Suprapubic skin (tissue), 4 donors: ENCODE measurements at places on chromosomes 5 and 9. TPM values are rescaled to one million over a fixed set of nuclear protein-coding genes. Genes with fewer than 3 reads are reported as not detected.

GDNF gene
- 1.4 TPM for total RNA-seq

CDX1 gene
- not detected for total RNA-seq

ZFP2 gene
- 0.94 TPM for total RNA-seq

BBLN gene
- total RNA-seq: 345 TPM

GRCh38 chr5:134594336-134594735 lies 38.3 kb downstream of the SAR1B start:
- H3K4me3 ChIP-seq: no peak overlapping the region
- H3K4me1 ChIP-seq: peaks cover 8% of the 10 kb centered on the region
- H3K27me3 ChIP-seq: no peaks in the 10 kb centered on the region
- DNase-seq: no peak

DNA sequence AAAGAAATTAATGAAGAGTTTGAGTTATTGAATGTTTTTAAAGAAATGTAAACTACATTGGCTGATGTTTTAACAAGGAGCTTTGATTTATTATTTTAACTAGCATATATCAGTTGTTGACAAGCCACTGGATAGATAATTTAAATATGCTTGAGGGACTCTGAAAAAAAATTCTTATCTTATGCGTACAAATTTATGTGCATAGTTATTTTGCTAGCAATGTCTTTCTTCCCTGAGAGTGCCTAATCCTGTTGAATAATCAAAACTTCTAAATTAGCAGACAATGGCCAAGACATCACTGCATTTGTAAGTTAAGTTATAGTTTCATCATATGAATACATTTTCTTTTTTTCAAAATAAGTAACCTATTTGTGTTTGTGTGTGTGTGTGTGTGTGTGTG lies 342.3 kb downstream of the MED10 start:
- no peaks in the 10 kb centered on the region for H3K4me1 ChIP-seq
- DNase-seq: no peak
- H3K4me3 ChIP-seq: no peak overlapping the region
- H3K27ac ChIP-seq: no peak overlapping the region

DNA sequence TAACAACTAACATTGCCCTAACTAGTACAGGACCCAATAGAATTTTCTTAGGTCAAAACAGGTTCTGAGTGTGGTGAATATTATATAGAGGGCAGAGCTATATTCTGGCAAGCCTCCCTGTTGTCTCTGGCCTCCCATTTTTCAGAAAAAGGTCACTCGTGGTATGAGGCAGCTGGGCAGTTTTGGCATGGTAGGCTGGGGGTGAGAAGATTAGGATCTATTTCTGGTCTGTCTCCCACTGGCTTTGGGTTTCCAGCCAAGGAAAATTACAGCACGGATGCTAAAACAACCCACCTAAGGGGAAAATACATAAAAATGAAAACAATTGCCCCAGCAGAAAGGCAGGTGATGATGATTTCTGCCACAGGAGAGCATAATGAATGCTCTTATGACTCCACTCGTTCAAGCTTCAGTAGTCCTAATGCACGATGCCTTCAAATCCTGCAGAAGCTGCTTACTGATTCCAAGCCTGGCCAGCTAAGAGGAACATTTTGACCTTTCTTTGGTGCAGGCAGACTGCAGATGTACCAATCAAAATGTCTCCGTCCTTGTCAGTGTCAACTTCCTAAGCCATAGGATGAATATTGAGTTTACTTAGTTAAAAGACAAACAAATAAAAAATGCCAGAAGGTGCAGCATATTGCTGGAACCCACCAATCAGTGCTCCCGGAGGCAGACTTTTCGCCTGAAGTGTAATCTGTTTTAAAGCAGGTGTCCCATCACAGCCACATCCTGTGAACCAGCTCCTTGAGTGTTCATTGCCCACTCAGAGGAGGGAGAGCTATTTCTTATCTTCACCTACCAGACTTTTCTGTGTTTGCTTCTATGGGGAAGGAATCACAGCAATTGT lies 435.4 kb downstream of the ZSWIM6 start:
- H3K4me1 ChIP-seq: no peaks in the 10 kb centered on the region
- DNase-seq: no peak
- H3K27me3 ChIP-seq: no peaks in the 10 kb centered on the region

GRCh38 chr5:179199246-179199645 lies 139.1 kb downstream of the ZNF354C start:
- H3K4me3 ChIP-seq: no peak overlapping the region
- H3K36me3 ChIP-seq: no peaks in the 10 kb centered on the region
- peaks cover 4% of the 10 kb centered on the region for H3K27me3 ChIP-seq

- no peak for DNase-seq
- peaks cover 60% of the 10 kb centered on the region for H3K4me1 ChIP-seq
- no peaks in the 10 kb centered on the region for H3K36me3 ChIP-seq
- H3K27ac ChIP-seq: peak overlapping the region; percentile 38
- H3K4me3 ChIP-seq: no peak overlapping the region
Measured at GRCh38 chr9:89879701-89880100, 274.9 kb downstream of the GADD45G start.

DNA sequence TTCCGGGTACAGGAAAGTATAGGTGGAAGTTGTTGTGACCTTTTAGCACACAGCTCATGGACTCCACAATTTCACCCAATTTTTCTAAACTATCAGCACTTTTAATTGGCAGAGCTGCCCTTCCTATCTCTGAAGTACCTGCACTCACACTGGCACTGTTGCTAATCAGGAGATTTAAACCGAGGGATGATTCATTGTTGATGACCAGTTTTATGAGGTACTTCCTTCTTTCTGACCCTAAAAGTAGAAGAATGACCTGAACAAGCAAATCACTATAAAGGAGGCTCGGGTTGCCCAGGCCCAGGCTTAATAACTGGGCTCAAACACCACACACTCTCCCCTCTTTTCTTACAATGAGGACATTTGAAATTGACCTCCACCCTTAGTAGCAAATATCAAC lies 105.9 kb downstream of the KCNN2 start:
- H3K27ac ChIP-seq: no peak overlapping the region
- no peak for DNase-seq
- H3K36me3 ChIP-seq: no peaks in the 10 kb centered on the region
- H3K27me3 ChIP-seq: no peaks in the 10 kb centered on the region

GRCh38 chr9:38079461-38080031 lies 10.5 kb upstream of the SHB start:
- H3K27ac ChIP-seq: no peak overlapping the region
- DNase-seq: peak; percentile 82
- no peaks in the 10 kb centered on the region for H3K36me3 ChIP-seq
- H3K27me3 ChIP-seq: no peaks in the 10 kb centered on the region

- DNase-seq: no peak
- H3K4me3 ChIP-seq: no peak overlapping the region
- no peaks in the 10 kb centered on the region for H3K27me3 ChIP-seq
- H3K36me3 ChIP-seq: no peaks in the 10 kb centered on the region
- no peak overlapping the region for H3K27ac ChIP-seq
- H3K4me1 ChIP-seq: peaks cover 7% of the 10 kb centered on the region
Measured at GRCh38 chr5:169577951-169578350, 5.6 kb upstream of the SPDL1 start.

DNA sequence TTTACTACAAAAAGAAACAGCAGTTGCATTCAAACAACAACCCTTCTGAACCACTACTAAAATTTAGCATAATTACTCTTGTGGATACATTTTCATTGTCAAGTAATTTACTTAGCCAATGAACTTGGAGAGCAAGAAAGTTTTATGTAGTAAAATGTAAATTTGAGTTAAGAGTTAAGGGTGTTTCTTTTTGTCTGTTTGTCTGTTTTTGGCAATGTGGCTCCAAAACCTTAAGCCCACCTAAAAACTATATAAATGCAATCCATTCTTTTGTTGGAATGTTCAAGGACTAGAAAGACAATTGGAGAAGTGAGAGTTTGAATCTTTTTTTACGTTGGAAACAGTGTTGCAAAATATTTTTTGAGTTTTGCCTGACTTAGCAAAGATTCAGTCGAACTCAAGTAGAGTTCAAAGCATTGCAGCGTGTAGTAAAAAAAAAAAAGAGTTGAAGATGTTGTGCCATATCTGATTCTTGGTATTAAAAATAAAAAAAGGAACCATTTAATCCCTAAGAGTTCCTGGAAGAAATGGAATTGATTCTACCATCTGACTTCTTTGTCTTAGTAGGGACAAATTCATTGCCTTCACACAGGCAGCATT lies 867 bp downstream of the SYK start:
- no peak for DNase-seq
- H3K4me3 ChIP-seq: peak overlapping the region; percentile 62
- peaks cover 19% of the 10 kb centered on the region for H3K27me3 ChIP-seq
- H3K36me3 ChIP-seq: no peaks in the 10 kb centered on the region
- peaks cover 23% of the 10 kb centered on the region for H3K4me1 ChIP-seq

GRCh38 chr5:154344461-154344860 lies 101.3 kb upstream of the SAP30L start:
- H3K4me3 ChIP-seq: no peak overlapping the region
- no peaks in the 10 kb centered on the region for H3K36me3 ChIP-seq
- H3K4me1 ChIP-seq: no peaks in the 10 kb centered on the region
- no peaks in the 10 kb centered on the region for H3K27me3 ChIP-seq

- H3K27me3 ChIP-seq: no peaks in the 10 kb centered on the region
- no peak for DNase-seq
- peaks cover 43% of the 10 kb centered on the region for H3K4me1 ChIP-seq
- H3K27ac ChIP-seq: no peak overlapping the region
- H3K4me3 ChIP-seq: no peak overlapping the region
Measured at GRCh38 chr5:160166973-160167623, 47.8 kb upstream of the PWWP2A start.
